ENCODE measurements at places on chromosomes 11 and 22. TPM values are rescaled to one million over a fixed set of nuclear protein-coding genes. Genes with fewer than 3 reads are reported as not detected.

DNA sequence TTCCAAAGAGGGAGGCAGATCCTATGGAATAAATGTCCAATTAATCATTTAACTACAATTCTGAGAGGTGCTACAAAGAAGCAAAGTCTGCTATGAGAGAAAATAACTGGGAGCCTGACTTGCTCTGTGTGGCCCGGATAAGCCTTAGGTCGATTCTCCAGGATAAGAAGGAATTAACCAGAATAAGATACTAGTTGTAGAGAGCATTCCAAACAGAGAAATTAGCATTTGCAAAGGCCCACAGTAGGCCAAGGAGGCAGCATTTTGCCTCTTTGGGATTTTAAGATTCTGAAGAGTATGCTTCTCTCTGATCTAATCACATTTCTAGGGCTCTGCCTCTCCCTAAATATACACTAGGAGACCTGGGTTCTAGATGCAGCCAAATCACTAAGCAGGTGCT lies 113.7 kb downstream of the SNX19 start:
- DNase-seq, result no peak

DNA sequence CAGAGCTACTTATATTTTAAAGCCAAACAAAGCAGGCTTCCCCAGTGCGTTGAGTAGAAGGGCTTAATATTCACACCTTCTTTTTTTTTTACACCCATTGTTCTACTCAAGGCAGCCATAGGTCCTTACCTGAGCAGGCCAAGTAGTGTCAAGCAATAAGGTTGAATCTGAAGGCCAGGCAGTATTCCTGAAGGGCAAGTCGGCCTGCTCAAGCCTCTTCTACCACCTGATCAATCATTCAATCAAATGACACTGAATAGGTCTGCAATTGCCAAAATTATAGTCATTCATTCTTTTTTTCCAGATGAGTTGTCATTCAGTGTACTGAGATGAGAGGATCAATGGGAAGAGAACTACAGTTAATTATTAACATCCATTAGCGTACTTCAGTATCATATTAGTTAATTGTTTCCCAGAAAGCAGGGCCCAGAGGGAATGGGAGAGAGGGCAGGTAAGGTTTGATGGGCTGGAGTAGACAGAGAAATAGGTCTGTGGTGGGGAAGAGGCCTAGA lies 11.9 kb upstream of the PPP2R1B start:
- DNase-seq, result no peak

- peak; percentile 79 for DNase-seq
Measured at GRCh38 chr22:39999144-39999757, 4.5 kb downstream of the FAM83F start.

DNA sequence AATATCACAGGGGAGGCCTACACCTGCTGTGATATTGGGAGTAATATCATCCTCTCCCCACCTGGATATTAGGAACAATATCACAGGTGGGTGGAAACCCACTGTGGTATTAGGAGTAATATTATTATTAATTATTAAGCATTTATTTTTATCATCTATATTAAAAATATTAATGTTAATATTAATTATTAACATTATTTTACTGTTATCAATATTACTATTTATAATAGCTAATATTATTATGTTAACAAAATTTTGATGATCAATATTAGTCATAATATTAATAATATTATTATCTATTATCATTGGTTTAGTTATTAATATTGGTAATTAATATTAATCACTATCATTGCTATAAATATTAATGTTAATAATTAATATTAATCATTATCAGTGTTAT lies 161.1 kb upstream of the API5 start:
- no peak for DNase-seq

SF3A1 gene
- 44.2 TPM for total RNA-seq

GRAP2 gene
- 0.14 TPM for total RNA-seq

DNA sequence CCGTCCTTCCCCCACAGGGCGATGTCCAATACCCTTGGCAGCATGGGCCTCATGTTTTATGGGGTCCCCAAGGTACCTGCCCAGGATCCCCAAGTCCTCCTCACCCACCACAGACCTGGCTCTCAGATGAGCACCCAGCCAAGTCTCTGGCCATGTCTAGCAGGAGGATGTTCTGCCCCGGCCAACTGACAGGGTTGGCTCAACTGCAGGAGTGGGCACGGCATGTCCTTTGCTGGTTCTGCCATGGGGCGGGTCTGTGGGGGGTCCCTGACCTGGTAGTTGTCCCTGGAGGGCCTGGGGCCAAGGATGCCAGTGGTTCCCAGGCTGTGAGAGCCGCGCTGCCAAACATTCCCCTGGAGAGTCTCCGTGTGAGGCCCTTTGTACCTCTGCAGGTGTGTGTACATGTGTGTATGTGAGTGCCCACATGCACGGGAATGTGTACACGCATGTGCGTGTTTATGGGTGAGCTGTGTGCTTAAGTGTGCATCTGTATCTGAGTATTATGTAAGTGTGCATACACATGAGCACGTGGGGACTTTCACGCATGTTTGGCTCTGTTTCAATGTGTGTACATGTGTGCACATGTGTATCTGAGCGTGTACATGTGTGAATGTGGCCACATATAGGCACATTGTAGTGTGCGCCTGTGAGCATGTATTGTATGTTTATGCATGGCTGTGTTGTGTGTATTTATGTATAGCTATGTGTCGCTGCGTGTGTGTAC lies 85.5 kb downstream of the KCNQ1 start:
- no peak for DNase-seq

GRCh38 chr22:19175602-19176174 lies 2.8 kb downstream of the SLC25A1 start:
- DNase-seq, result no peak

- DNase-seq, result no peak
Measured at GRCh38 chr11:10575346-10576034, 7.0 kb upstream of the LYVE1 start.

MPZL2 gene
- 29.7 TPM for total RNA-seq

FAM118A gene
- 11.4 TPM for total RNA-seq

GRCh38 chr11:106828576-106828975 lies 189.7 kb downstream of the GUCY1A2 start:
- DNase-seq, result no peak

OSBP2 gene
- total RNA-seq, result 1.7 TPM

GRM5 gene
- total RNA-seq, result 0.14 TPM

DNA sequence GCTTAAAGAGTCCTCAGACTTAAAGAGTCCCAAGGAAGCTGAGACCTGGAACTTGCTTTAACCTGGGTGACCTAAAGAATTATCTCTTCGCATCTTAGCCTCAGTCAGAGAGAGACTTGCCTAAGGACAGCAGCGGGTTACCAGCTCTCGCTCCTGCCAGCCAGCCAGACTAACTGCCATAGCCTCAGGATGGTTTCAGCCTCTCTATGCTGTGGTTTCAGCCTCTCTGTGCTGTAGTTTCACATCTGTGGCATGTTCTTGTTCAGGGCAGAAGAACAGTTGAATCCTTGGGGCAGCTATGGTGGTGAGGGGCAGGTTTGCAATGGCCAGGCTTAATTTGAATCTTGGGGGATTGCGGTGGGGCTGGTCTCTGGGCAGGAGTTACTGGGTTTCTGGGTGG lies 2.3 kb downstream of the FRMD8 start:
- DNase-seq, result no peak

RPS6KA4 gene
- 69.9 TPM for total RNA-seq

All from epithelial cell of proximal tubule (primary cell).